NCI-H774 (cell line): ENCODE measurements at places on chromosomes 2 and 18.

DNA sequence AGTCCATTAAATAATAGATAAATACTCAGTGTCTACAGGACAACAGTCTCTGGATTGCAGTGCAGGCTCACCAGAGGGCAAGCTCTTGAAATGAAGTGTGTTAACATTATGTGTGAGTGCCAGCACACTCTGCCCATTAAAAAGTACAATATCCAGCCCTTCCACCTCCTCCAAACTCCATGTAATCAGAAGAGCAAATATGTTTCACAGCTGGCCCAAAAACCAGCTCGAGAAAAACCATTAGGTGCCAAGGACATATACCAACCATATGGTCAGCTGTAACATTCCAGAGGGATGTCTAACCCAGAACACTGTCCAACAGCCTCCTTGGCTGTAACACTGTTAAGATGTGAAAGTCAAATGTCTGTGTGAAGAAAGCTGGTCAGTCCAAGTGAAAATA lies 112.2 kb downstream of the ZNF385B start:
- no peak for DNase-seq

- DNase-seq, result no peak
These were observed 209.0 kb downstream of the L3MBTL4 start for GRCh38 chr18:6205706-6206105.

DNA sequence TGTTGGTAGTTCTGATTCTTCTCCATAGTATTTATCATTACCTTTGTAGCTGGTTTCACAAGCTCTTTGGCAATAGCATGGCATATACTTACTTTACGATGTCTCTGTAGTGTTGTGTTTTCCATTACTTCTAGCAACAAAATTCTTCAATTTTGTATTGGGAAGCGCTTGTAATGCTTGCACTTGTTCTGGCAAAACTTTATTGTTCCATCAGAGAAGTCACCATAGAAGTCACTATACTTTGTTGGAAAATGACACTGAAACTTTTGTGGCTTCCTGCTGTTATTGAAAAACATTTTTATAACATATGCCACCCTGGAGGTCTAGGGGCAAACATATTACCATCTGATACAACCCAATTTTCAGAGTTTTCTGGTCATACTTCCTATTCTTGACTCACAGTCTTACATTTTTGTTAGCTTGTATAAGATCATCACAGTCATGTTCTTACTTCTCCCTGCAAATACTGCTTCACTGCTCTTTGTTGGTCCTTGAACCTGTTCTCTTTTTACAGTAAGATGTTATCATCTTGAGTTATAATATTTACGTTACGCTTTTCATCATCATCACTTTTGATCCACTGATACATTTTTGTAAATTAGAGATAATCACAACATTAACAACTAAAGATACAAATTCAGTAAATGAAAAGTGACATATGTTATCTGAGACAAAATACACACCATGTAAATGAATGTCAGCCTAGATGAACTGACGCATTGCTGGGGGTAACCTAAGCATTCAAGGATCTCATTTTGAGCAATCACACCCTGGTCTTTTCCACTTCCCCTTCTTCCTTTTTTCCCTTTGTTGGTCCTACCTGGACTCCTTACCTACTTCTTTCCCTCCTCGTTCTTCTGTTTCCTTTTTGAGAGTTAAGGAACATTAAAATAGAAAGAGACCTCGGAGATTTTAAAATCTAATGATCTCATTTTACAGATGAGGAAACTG lies 33.3 kb upstream of the CXCR4 start:
- DNase-seq, result no peak

GRCh38 chr2:23385351-23385747 lies 370 bp downstream of the KLHL29 start:
- no peak for DNase-seq

- DNase-seq, result no peak
These were observed 44.8 kb upstream of the ARHGAP25 start for GRCh38 chr2:68689553-68690537.

DNA sequence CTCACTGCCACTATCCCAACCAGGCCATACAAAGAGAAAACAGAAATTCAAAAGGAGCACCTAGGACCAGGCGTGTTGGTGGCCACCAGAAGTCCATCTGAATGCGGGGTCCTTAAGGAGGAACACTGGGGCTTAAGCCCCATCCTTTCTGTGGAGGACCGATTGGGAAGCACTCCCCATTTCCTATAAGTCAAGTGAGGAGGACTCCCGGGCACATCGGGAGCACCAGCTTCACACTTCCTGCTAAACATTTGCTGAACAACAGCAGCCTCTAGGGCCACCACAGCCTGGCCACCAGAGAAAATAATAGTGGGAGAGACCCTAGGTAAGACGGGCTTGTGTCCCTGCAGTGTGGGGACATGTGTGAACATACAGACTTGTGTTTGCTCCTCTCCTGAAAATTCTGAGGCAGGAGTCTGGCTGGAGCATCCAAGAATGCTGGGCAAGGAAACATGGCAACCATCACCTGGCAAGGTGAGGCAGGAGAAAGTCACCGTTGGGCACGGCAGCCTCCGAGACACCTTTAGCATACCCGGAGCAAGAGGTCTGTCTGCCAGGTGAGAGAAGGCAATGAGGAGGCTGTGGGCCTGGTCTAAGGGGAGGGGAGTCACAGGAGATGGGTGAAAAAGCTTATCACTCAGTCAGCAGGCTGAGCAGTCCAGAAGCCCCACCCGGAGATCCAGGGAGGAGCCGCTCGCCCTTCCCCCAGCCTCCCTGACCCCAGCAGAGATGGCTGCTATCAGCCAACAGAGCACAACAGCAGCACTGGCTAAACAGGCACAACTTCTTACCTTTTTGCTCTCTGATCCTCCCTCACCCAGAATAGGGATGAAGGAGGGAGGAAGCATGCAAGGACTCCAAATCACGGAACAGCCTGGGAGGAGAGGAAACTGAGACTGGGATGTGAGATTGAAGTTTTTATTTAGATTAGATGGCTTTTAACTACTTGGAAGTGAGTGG lies 282.3 kb downstream of the EIPR1 start:
- no peak for DNase-seq

GRCh38 chr2:96508521-96509113 lies 3.5 kb upstream of the NEURL3 start:
- DNase-seq, result no peak

- DNase-seq, result no peak
These were observed 223.0 kb downstream of the UBE2E3 start for GRCh38 chr2:181203412-181203811.
